ENCODE measurements at places on chromosomes 5 and 9. TPM values are rescaled to one million over a fixed set of nuclear protein-coding genes. Genes with fewer than 3 reads are reported as not detected.

Gene WHRN
- polyA plus RNA-seq: 6.2 TPM

Gene PCDHGA4
- 2.2 TPM for polyA plus RNA-seq

Gene WDR38
- 0.37 TPM for polyA plus RNA-seq

Gene PRRT1B
- 0.25 TPM for polyA plus RNA-seq

Gene PLCXD3
- 0.47 TPM for polyA plus RNA-seq

Gene FOXE1
- not detected for polyA plus RNA-seq

Gene SLC6A18
- 0.31 TPM for polyA plus RNA-seq

Gene RNF224
- polyA plus RNA-seq: 8.0 TPM

Gene GARIN3
- polyA plus RNA-seq: not detected

Gene MAMDC2
- 8.6 TPM for polyA plus RNA-seq

Gene EHMT1
- polyA plus RNA-seq: 72.0 TPM

DNA sequence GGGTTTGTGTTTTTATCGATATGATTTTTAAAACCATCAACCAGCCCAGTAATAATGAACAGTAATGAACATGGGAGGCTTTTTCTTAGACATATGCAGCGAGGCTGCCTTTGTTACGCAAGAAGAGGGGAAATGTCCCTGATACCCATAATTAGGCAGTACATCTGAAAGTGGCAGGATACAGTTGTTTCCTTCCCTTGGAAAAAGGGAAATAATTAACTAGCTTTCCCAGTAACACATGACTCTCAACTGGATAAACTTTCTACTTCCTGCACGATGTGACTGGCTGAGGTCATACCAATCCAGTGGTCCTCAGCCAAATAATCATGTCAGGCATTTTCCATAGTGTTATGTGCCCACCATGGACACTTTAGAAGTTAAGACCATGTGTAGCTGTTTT is 431.6 kb upstream of the C9orf72 start:
- DNase-seq: no peak

GRCh38 chr9:114811301-114811700 is 5.5 kb upstream of the TNFSF15 start:
- no peak for DNase-seq

GRCh38 chr9:32716955-32717543 is 66.3 kb upstream of the TMEM215 start:
- DNase-seq: no peak

DNA sequence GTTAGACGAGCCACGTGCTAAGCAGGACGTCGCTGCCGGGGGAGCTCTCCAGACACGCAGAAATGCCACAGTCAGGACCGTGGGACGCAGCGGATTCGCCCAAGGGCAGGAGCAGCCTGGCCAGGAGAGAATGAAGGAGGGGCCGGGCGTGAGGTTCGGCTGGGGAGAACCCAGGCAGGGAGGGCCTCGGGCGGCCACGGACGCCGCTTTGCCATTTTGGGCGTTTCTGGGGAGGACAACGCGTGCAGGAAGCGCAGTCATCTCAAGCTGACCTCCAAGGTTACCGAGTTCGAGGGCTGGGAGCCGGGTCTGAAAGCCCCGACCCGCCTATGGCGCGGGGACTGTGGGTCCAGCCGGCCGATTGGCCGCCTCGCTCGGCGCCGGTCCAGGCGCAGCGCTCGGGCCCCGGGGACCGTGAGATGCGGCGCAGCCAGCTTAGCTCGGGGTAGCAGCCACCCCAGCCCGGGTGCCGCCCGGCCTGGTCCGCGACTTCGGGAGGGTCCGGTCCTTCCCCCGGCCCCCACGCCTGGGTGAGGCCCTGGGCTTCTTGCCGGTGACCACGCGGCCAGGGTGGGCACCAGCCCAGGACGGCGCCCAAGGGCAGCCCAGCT is 760 bp upstream of the MAN1B1 start:
- DNase-seq: no peak

GRCh38 chr5:77912721-77913120 is 136.6 kb upstream of the TBCA start:
- DNase-seq: no peak

GRCh38 chr5:78972654-78973428 is 12.3 kb downstream of the ARSB start:
- peak; percentile 56 for DNase-seq

DNA sequence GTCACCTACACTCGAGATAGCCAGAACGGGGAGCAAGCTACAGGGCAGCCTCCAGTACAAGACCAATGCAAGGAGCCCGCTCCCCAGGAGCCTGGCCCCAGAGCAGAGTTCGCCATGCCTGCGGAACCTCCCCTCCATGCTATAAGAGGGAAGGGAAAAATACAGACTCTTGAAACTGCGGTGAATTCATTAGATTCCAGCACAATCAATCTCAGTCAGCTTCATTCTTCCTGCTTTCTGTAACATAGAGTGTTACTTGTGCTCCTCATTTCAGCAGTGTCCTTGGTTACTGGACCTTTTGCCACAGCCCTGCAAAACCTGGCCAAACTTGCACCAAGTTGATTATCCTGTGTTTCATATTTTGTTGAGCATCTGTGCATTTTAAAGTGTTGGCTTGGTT is 22.2 kb upstream of the CREBRF start:
- DNase-seq: no peak

DNA sequence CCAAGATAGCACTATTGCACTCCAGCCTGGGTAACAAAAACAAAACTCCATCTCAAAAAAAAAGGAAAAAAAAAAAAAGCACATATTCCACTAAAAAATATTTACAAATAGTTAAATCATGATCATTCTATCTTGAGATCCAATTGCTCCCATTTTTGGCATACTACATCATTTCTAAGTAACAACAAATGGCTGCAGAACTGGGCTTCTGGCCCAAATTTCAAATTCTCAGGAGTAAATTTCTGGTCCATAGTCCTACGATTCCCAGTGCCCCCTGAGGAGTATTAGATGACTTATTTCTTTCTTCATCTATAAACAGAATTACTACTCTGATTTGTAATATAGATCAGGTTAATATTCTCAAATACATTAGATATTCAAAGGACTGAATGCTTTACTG is 62.1 kb downstream of the CEMIP2 start:
- no peak for DNase-seq

DNA sequence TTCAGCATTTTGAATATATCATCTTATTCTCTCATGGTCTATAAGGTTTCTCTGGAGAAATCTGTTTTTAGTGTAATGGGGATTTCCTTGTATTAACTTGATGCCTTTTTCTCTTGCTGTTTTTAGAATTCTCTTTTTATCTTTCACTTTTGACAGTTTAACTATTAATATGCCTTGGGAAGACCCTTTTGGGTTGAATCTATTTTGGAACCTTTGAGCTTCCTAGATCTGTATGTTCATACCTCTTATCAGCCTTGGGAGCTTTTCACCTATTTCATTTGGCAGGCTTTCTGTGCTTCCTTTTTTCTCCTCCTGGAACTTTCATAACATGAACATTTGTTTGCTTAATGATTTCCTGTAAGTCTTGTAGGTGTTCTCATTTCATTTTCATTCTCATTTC is 22.2 kb downstream of the RCL1 start:
- no peak for DNase-seq

- DNase-seq: no peak
Measured at GRCh38 chr5:72179816-72180440, 72.7 kb downstream of the MAP1B start.

DNA sequence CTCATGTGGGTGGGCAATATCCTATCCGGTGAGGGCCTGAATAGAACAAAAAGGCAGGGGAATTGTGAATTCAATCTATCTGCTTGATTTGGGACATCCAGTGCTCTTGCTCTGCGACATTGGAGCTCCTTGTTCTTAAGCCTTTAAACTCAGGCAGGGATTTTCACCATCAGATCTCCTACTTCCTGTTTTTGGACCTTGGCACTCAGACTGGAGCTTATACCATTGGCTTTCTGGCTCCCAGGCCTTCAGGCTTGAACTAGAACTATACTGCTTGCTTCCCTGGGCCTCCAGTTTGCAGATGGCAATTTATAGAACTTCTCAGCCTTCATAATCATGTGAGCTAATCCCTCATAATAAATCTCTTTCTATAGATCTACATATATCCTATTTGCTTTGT is 134.3 kb upstream of the CLINT1 start:
- DNase-seq: no peak

GRCh38 chr9:38126730-38127129 is 57.7 kb upstream of the SHB start:
- no peak for DNase-seq

DNA sequence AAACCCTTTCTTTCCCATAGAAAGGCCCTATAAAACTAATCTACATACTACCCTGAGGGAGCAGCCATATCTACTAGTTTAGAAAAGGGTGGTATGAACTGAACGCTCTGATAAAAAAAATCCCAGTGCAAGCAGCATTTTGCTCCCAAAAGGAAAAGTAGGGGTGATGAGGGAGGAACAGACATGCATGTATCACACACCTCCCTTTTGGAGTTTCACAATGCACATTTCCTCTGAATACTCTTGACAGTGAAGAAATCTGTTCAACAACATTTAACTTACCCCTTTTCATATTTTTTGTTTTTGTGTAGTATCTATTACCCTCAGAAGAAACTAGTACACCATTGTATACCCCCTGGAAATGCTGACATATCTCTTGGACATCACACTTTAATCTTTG is 411.4 kb downstream of the MAT2B start:
- no peak for DNase-seq

DNA sequence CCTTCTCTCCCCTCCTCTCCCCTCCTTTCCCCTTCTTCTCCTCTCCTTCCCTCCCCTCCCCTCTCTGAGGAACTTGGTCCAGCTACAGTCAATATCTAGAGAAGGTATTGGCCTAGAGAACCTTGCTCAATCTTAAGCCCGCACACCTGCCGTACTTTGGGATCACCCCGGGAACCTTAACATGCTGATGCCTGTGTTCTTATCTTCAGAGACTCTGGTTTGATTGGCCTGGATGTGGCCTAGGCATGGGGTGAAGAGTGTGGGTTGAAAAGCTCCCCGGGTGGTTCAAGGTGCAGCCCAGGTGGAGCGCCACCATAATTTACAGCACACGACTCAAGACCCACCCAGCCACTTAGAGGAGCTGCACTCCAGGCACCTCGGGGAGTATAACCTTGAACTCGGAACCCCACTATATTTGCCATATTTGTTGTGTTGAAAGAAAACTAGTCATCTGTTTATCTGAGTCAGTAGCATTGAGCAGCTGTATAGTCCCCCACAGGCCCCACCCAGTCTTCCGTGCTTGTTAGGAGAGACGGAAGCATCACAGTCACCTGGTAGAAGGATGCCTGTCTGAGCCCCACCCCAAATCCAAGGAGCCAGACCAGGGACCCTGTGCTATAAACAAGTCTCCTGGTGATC is 14.4 kb upstream of the PHF19 start:
- DNase-seq: no peak

- DNase-seq: no peak
Measured at GRCh38 chr9:36315283-36315682, 57.0 kb upstream of the GNE start.

GRCh38 chr5:176548967-176549444 is at the start of gene CDHR2:
CDHR2 (plus strand) TSS chr5:176549342; CDS start chr5:176565353, 16,011 bp downstream.
- DNase-seq: no peak

Measured in right renal cortex interstitium (tissue), 3 donors.